Subcutaneous adipose tissue (tissue), 4 donors: ENCODE measurements at places on chromosomes 2 and 18. TPM values are rescaled to one million over a fixed set of nuclear protein-coding genes. Genes with fewer than 3 reads are reported as not detected.

The DSG1 gene
- total RNA-seq, result not detected

The CABLES1 gene
- 22.5 TPM for total RNA-seq

The CROCC2 gene
- not detected for total RNA-seq

The APCDD1 gene
- 47.6 TPM for total RNA-seq

The ASB18 gene
- not detected for total RNA-seq

The GALR1 gene
- total RNA-seq, result 0.98 TPM

The LDLRAD4 gene
- 21.2 TPM for total RNA-seq

The SALL3 gene
- total RNA-seq, result not detected

The KCNG2 gene
- 0.44 TPM for total RNA-seq

The STK39 gene
- 47.6 TPM for total RNA-seq

The SERPINB10 gene
- not detected for total RNA-seq
